ENCODE measurements at places on chromosomes 12 and 14.

- DNase-seq = peak; percentile 47
Observed at GRCh38 chr12:1662761-1663439, 28.0 kb upstream of the ADIPOR2 start.

GRCh38 chr12:84636801-84637290, 275.8 kb downstream of the SLC6A15 start:
- DNase-seq = no peak

GRCh38 chr14:59093902-59094301, 94.6 kb upstream of the DAAM1 start:
- DNase-seq = no peak

DNA sequence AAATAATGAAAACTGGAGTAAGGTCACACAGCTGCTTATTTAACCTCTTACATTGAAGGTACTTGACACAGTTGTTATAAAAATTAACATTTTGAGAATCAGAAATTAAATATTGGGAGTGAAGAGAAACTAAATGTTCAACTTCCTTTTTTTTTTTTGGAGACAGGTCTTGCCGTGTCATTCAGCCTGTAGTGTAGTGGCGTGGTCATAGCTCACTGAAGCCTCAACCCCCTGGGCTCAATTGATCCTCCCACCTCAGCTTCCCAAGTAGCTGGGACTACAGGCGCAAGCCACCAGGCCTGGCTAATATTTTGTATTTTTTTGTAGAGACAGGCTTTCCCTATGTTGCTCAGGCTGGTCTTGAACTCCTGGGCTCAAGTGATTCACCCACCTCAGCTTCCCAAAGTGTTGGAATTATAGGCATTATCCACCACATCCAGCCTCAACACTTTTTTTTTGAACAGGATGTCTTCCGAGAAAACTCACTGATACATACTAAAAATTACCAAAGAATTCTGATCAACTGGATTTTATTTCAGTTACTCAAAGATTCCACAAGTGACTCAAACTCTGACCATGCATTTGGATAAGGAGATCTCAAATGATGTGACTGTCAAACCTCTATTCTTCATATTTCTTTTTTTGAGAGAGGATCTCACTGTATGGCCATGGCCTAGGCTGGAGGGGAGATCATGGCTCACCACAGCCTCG, 35.4 kb downstream of the SGPP1 start:
- no peak for DNase-seq

GRCh38 chr12:116673681-116674111, 64.2 kb downstream of the SPRING1 start:
- DNase-seq = no peak
